NCI-H1105 treated with DMSO at 0.1 percent for 48 hours (cell line): ENCODE measurements at places on chromosomes 3 and 15.

GRCh38 chr3:179398574-179399231 lies 51.2 kb downstream of the MFN1 start:
- no peak for DNase-seq

- no peak for DNase-seq
These were observed 607 bp downstream of the MRPL47 start for GRCh38 chr3:179603831-179604230.

DNA sequence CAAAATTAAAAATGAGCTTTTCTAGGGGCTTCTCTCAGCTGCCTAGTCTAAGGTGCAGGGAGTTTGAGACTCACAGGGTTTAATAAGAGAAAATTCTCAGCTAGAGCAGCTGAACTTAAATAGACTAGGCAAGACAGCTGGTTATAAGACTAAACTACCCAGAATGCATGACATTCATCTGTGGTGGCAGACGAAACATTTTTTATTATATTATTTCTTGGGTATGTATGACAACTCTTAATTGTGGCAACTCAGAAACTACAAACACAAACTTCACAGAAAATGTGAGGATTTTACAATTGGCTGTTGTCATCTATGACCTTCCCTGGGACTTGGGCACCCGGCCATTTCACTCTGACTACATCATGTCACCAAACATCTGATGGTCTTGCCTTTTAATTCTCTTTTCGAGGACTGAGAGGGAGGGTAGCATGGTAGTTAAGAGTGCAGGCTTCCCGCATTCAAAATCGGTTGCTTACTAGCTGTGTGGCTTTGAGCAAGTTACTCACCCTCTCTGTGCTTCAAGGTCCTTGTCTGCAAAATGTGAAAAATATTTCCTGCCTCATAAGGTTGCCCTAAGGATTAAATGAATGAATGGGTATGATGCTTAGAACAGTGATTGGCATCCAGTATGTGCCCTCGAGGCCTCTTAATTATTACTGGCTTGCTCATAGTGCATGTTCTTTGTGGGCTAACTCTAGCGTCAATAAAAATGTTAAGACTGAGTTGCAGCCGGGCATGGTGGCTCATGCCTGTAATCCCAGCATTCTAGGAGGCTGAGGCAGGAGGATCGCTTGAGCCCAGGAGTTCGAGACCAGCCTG lies 984 bp downstream of the CCR5 start:
- no peak for DNase-seq

GRCh38 chr3:21059404-21059803 lies 691.6 kb downstream of the ZNF385D start:
- no peak for DNase-seq

- DNase-seq, result peak; percentile 31
These were observed 34.4 kb downstream of the FAM43A start for GRCh38 chr3:194720048-194720447.

DNA sequence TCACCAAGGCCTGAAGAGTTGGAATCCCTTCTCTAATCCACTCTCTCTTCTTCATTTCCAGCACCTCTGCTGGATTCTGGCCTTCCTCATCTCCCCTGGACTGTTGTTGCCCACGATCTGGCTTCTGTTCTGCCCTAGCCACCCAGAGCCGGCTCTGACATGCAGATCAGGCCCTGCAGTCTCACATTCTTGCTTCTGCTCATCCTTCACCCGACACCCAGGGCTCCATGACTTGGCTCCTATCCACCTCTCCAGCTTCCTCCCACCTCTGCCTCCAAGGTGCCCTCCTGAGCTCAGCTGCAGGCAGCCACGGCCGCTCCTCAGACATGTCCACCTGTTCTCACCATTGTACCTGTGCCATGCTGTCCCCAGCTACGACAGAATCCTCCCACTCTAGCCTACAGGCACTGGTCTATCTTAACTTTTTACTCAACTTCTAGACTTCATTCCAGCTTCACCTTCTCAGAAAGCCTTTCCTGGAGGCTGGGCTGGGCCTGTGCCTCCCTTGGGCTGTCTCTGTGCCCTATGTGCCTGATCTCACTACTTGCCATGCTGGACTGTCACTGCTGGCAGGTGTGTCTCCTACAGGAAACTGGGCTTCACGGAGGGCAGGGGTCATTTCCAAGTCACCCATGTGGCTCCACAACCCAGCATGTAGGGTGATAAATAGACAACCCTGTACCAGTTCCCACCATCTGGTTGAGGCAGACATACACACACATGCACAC lies 16.0 kb upstream of the TBC1D21 start:
- DNase-seq, result no peak

DNA sequence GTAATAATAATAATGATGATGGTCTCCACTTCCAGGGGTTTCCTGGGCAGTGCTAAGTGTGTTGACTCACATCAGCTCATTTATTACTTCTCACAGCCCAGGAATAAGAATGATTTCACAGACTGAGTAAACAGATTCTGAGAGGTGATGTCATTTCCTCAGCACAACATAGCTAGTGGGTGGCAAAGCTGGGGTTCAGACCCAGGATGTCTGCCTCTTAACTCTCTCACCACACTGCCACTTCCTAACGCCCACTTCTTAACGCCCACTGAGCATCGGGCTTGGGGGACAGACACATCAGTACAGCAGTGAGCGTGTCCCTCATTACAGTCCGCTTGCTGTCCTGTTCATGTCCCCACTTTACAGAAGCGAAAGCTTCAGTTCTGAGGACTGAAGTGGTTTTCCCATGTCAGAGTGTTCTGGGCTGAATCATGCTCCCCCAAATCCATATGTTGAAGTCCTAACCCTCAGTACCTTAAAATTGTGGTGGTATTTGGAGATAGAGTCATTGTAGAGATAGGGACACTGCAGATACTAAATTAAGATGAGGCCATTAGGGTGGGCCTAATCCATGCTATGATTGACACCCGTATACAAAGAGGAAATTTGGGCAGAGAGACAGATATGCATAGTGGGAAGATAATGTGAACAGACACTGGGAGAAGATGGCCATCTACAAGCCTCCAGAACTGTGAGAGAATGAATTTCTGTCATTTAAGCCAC lies 68.0 kb downstream of the ATP2B2 start:
- DNase-seq, result no peak

DNA sequence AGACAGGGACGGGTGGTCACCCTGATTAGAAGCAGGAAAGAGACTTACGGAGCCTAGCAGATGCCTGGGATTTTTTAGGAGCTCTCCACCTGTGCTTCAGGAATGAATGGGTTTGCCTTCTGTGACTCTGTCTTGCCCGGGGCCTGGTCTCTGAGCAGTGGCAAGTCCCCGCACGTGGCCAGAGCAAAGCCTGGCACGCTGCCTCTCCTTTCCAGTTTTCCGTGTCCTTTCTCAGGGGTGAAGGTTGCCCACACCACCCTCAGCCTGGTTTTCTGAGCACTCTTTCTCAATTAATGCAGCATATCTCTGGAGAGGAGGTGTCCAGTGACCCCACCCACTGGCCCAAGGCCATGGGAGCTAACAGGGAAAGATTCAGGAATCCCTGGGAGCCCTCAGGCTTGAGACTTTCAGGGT lies 14.5 kb upstream of the CHST14 start:
- DNase-seq, result no peak

DNA sequence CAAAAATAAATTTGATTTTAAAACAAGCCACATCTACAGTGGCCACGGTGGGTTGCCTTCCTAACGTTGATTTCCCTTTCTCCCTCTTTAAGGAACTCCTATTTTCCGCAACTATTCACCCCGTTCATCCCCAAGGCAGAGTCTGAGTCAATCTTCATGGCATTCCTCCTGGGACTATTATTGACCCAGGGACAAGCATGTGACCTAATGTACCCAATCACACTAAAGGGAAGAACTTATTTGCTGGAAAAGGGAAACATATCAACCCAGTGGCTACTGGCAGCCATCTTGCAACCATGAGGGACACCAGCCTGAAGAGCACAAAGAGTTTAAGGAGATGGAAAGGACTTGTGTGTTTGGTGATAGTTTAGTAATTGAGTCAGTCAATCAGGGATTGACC lies 55.4 kb upstream of the ARHGEF3 start:
- no peak for DNase-seq

DNA sequence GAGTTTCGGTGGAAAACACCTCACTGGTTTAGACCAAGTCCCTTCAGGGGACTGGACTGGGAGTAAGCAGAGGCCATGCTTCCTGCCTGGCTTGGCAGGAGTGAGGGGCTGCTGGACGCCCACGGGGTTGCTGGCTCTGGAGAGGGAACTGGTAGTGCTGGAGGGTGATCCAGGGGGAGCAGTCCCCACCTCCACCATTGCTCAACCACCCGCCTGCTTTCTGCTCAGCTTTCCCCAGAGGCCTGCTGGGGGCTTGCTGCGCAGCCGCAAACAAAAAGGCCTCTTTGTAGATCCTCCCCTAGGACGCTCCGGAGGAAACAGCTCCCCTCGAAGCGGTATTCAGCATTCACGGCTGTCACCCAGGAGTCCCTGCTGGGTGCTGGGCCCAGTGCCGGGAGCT lies 33.5 kb downstream of the EBLN2 start:
- no peak for DNase-seq

GRCh38 chr3:53167418-53168174 lies 6.6 kb downstream of the PRKCD start:
- no peak for DNase-seq

DNA sequence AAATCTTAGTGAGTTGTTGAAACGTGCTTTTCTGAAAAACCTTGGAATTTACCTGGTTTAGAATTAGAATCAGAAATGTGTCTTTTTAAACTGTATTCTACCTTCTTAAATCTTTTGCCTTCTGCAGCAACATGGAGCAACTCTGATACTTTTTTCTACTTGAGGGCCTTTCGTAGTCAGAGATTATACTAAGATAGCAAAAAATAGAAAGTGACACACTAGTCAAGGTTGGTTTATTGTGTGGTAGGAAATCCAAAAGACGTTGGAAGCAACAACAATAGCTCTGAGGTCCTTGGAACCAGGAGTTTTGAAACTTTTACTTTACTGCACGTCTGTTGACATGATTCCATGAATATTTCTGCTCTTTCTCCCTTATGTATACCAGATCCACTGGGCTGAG lies 294.9 kb downstream of the LPP start:
- DNase-seq, result no peak

DNA sequence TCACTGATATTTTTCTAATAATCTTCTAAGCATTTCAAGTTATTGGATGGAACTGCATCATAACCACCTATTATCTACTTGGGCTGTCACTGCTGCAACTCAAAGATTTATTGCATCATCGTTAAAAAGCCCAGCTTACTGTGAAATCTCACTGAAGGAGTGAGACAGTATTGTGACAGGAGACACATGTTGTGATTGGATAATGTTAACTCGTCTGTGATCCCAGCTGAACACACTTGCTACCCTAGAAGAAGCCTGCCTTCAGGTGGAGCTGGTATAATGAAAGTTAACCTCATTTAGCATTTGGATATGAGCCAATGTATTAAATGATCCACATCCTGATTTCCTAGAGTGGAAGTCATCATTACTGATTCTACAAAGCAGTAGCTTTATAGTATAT lies 138.1 kb downstream of the MAP2K5 start:
- DNase-seq, result peak; percentile 29

DNA sequence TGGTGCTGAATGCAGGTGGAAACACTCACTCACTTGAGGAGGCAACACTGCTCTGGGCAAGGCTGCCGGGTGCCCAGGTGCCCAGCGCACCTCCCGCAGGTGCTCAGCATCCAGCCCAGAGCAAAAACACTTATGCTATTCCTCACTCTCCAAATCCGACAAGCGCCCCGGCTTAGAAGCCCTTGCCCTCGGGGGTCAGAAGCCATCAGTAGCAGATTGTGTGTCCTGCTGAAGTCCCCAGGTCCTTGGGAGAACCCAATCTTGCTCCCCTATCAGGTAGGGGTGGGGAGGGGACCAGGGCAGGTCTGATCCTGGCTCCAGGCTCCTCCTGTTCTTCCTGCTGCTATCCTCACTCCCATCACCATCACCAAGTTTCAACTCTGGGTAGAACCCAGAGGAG lies 46.7 kb downstream of the TLE3 start:
- DNase-seq, result no peak

DNA sequence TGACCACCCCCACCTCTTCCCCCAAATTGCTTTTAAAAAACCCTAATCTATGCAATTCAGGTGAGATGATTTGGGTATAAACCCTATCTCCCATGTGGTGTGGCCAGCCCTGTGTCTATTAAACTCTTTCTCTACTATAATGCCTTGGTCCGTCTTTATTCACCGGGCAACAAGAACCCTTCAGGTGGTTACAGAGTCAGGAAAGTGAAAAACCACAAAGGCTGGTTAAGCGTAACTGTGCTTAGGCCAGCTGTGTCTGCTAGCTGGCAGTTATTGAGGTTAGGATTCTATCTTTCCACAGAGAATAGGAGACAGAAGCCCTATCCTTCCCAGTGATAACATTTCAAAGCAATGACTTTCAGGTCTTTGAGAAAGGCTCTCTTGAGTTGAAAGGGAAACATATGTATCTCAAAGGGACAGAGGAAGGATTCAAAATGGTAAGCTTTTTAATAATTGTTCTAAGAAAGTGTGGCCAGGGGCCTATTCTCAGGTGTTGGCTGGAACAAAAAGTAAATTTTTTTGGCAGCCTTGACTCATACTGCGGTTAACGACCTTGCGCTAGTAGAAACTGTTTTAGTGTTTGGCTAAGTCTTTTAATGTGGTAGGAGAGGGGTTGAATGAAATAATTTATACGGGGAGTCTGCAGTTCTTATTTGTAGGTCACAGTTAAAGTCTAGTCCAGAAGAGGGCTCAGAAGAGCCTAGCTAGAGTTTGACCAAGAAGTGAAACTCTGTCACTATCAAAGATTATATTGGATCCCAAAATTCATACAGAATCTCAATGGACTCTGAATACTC lies 89.0 kb downstream of the NPAP1 start:
- DNase-seq, result no peak

DNA sequence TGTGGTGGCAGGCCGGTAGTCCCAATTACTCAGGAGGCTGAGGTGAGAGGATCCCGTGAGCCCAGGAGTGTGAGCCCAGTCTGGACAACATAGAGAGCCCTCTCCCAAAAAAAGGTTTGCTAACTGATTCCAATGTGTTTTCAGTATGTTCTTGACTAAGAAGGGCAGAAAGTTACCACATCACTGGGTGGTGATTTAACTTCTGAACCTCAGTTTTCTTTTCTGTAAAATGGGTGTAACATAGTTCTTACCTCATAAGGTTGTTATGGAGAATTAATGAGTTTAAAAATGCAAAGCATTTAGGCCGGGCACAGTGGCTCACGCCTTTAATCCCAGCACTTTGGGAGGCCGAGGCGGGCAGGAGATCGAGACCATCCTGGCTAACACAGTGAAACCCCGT lies 28.5 kb upstream of the RAF1 start:
- no peak for DNase-seq

DNA sequence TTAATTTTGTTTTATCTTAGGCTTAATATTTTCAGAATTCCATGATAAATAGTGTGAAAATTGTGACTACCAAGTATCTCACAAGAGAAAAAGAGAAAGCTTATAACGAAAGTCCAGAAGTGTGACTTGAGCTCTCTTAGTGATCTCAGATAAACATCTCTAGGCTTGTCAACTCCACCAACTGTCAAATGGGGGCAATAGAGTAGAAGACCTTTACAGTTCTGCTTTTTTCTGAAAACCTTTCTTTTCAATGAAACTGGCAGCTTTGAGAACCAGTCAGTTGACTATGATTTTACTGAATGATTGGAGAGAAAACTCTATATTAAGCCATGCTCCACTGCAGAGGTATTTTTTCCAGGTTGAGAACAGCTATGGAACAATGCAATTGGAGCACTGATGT lies 119.2 kb upstream of the TP63 start:
- DNase-seq, result no peak

GRCh38 chr15:77710206-77710605 lies 77.5 kb upstream of the LINGO1 start:
- DNase-seq, result no peak

GRCh38 chr3:157128771-157129681 lies 30.9 kb downstream of the CCNL1 start:
- DNase-seq, result no peak
